ENCODE measurements at places on chromosomes 6 and 20.

DNA sequence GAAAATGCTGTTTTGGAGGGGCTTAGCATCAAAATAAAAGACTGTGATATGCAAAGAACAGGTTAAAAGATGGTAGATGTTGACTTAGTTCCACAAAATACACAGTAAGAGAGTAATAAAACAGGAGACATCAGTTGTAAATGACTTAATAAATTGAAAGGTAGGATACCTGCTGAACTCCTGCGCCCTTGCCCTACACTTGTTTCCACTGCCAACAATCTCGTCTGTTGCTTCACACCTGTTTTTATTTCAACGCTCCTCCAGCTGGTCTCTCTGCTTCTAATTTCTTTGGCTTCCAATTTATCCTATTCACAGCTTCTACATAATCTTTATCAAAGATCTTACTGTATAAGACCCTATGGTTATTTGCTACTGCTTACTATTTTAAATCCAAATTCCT lies 115.9 kb upstream of the BEND3 start:
- no peak for DNase-seq

GRCh38 chr20:684676-685319 lies 9.2 kb upstream of the SCRT2 start:
- DNase-seq = no peak

- no peak for DNase-seq
These were observed 107.7 kb upstream of the DTNBP1 start for GRCh38 chr6:15770347-15771143.

DNA sequence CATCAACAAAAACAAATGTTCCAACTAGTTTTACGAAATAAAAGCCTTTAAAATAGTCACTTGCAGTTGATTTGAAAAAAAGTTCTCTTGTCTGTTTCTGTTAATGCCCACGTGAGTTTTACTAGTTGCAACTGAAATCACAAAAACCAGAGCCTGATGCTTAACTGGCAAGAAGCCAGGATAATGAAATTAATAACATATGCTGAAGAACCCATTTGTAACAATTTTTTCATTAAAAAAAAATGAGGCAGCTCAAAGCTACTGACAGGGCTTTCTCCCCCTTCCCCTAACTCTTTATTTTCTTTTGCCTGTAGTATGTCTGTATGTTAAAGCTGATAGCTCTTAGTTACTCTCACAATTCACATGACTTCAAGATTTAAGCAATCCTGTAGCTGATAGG lies 132.7 kb upstream of the EYA4 start:
- no peak for DNase-seq

- DNase-seq = no peak
These were observed 6.3 kb downstream of the BRD2 start for GRCh38 chr6:32974541-32975308.

DNA sequence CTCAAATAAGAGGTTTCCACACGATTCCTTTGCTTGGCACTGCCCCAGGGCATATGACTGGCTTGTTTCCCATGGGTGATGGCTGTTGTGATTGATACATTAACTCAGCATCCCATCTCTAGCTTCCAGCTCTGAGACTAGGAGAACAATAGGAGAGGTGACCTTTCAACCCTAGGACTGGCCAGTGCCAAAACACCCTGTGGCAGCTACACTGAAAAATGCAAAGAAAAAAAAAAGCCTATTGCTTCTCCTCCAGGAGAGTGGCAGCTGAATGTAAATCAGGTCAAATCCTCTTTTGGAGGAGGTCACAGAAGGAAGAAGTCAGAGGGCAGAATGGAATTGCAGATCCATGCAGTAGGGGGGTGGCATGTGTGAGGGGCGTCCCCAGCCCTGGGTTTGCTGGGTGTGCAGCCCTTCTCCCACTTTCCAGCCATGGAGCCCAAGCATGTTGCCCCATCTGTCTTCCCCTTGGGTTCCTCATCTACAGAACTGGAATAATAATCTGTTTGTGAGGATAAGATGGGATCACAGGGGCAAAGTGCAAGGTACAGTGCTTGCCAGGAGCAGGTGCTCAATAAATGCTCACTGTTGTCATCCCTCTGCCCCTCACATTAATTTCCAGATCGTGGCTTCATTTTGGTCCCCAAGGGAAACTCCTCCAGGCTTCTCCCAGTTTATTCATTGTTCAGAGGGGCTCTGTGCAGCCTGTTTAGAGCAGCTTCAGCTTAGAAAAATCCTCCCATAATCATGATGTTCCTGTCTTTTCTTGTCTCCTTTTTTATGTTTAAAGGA lies 245.0 kb upstream of the RIN2 start:
- DNase-seq = no peak

GRCh38 chr6:7544597-7544996 lies 3.1 kb downstream of the DSP start:
- no peak for DNase-seq

GRCh38 chr20:764255-764654 lies 4.0 kb downstream of the SLC52A3 start:
- DNase-seq = no peak

DNA sequence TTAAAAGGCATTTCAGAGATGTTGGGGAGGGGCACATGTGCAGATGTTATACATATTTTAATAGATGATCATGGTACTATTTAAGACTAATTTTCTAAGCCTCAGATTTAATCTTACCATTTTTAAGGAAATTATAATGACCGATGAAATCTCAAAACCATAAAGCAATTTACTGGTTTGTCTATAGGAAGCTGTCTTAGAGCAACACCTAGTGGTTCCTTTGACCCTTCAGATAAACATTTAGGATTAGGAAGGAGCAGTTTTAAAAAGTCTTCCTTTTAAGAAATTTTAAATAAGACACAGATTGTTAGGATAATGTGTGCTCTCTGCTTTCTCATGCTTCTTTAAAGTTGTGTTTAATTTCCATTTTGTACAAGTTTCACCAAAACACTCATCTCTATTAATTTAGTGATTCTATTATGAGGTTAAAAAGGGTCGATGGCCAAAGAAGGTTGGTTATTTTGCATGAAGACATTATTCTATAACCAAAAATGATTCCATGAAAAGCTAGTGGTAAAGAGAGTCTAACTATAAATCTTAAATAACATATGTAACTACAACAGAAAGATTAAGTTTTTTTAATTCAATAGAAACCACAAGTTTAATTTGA lies 376.4 kb downstream of the HACE1 start:
- DNase-seq = no peak

- no peak for DNase-seq
These were observed 255.5 kb downstream of the KIF16B start for GRCh38 chr20:16317445-16318362.

DNA sequence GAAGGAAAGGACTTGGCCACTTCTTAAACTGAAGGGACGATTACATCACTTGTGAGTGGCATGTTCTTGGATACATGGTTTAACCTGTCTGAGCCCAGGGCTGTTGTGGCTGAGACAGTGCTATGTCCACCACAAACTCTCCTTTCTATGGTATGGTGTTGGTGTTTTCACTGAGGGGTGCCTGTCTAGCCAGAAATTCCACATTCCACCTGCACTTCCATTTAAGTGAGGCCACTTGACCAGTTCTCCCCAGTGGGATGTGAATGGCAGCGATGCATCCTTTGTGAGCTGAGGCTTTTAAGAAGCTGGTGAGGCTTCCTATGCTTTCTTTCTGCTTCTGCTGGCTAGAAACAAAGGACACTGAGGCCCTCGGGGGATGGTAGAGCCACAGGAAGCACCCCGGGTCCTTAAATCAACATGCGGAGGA lies 151.4 kb upstream of the CHD6 start:
- no peak for DNase-seq

DNA sequence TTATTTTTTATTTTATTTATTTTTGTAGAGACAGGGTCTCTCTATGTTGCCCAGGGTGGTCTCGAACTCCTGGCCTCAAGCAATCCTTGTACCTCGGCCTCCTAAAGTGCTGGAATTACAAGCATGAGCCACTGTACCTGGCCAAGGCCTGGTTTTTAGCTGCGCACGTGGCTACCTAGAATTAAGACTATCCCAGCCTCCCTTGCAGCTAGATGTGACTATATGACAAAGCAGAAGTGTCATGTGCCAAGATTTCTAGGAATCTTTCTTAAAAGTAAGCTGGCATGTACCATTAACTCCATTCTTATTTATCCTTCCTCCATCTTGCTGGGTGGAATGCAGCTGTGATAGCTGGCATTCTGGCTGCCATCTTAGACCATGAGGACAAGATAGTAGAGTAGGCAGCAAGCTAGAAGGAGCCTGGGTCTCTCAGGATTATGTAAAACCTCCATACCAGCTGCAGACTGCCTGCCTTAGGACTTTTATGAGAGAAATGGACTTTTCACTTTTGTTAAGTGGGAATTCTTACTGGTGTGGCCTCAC lies 2.1 kb upstream of the SPDEF start:
- DNase-seq = no peak

- DNase-seq = no peak
These were observed 29.3 kb upstream of the ARMH2 start for GRCh38 chr6:24827970-24828369.

DNA sequence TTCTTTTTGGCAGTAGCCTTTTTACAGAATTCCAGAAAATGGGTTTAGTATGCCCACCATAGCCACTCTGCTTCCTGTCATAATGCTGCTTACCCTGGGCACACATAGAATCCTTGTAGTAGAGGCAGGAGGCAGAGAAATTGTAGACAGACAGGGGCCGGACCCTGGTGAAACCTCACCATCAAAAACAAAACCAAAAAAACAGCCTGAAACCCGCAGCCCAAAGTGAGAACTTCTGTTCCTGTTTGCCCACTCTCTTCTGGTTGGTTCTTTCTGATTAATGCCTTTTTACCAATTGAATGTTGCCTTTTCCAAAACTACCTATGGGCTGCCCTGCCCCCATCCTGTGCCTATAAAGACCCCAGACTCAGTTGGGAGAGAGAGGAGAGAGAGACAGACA lies 188.2 kb downstream of the CDKAL1 start:
- DNase-seq = no peak

DNA sequence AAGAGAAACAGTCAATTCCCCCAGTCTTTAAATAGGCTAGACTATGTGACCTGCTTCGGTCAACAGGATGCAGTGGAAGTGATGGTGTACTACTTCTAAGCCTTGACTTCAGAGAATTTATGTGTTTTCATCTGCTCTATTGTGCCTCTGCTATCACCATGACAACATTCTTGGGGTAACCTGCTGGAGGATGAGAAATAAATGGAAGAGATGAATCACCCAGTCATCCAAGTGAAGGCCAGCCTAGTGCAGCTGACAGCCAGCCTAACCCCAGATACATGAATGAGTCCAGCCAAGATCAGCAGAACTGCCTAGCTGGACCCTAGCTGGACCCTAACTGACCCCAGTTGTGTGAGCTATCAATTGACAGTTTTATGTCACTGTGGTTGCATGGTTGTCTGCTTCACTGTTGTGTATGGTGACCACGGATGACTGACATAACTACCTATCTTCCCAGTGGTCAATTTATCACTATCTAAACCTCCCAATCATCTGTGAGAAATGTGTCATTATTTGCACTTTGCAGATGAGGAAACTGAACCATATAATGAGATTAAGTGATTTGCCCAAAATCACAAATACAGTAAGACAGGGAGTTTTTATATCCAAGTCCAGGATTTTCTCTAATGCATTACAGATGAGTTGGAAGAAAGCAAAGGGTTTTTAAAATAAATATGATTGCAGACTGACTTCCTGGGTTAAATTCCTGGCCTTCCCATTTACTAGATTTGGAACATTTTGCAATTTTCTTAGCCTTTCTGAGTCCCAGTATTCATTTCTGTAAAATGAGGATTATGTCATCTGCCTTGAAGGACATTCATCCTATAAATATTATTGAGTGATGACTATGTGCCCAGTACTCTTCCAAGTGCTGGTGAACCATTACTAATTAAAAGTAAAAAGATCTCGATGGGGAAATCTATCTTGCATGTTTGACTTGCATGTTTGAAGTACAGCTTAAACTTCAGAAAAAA lies 136.4 kb upstream of the PLCB4 start:
- no peak for DNase-seq

DNA sequence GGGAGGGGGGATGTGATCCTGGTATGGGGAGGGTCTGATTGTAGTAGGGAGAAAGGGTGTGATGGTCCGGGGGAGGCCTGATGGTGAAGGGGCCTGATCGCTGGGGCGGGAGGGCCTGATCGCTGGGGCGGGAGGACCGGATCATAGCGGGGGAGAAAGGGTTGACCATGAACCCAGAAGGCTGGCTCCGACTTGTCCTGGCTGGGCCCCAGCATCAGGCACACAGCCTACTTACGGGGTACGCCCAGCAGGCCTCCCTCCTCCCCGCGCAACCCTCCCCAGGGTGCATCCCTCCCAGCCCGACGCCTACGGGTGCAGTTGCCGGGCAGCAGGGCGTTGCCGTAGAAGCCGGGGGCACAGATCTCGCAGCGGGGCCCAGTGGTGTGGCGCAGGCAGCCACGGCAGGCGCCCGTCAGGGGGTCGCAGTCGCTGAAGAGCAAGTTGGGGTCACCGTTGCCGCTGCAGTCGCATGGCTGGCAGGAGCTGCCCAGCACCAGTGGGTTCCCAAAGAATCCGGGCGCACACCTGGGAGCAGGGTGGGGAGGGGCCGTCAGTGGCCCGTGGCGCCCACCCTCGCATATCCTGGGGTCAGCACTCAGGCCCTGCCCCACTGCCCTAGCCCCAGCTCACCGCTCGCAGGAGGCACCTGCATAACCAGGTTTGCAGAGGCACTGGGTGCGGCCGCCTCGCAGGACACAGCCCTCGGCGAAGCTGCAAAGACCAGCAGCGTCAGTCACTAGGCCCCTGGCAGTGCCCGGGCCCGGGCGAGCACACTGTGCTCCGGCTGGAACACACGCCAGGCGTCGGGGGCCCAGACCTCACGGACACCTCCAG lies 20.6 kb downstream of the ADRM1 start:
- DNase-seq = no peak

- no peak for DNase-seq
These were observed 360.1 kb downstream of the TAF4 start for GRCh38 chr20:61705386-61706258.

DNA sequence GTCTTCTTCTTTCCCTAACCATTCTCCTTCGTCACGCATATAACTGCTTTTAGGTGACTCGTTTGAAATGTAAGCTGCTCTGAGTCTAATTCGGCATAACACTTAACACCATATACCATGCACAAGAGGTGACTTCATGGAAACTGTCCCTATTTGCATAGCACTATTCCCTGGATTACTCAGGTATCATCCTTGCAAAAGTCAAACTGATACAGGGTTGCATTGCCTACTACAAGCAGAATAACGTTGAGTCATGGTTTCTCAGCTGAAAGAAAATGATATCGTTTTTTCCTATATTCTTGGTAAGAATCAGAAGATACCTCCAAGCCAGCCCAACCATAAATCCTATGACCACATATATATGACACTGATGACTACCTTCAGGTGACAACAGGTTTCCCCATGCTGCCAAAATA lies 227.5 kb downstream of the ATXN1 start:
- DNase-seq = no peak

GRCh38 chr6:13318821-13319220 lies 9.5 kb downstream of the TBC1D7 start:
- DNase-seq = no peak

- no peak for DNase-seq
These were observed 9.2 kb upstream of the GHRH start for GRCh38 chr20:37270576-37271420.

Data from type B pancreatic cell (in vitro differentiated cells).